ENCODE measurements at places on chromosomes 2 and 18. TPM values are rescaled to one million over a fixed set of nuclear protein-coding genes. Genes with fewer than 3 reads are reported as not detected.

DNA sequence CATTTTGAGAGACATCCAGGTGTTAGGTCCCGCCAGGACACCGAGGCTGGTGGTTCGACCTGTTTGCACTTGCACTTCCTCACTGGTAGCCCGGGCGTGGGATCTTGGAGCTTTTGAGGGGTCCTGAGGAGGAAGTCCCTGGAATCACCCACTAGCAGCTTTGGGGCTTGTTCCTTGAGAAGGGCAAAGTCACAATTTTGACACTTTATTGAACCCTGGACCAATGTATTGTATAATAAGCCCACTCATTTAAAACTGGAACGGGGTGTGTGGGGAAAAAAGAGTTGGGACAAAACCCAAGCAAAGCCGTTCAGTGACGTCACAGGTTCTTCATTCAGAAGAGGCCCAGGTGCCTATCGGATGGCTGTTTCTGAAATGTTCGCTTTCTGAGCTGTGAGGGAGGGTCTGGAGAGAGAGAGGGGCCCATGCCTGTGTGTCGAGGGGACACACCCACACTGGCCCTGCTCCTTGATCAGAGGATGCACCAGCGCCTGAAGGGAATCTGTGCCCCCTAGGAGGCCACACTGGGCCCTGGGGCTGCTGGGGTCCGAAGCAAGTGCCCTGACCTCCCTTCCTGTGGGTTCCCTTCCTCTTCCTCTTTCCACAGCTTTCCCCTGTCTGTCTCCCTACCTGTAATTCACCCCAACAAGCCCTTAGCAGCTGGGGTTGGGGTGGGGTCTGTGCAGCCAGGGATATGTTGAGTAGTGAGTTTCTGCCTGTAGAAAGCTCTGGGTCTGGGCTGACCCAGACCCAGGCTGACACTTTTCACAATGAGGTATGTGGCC, 2.6 kb downstream of the LPIN1 start:
- DNase-seq: no peak

DNA sequence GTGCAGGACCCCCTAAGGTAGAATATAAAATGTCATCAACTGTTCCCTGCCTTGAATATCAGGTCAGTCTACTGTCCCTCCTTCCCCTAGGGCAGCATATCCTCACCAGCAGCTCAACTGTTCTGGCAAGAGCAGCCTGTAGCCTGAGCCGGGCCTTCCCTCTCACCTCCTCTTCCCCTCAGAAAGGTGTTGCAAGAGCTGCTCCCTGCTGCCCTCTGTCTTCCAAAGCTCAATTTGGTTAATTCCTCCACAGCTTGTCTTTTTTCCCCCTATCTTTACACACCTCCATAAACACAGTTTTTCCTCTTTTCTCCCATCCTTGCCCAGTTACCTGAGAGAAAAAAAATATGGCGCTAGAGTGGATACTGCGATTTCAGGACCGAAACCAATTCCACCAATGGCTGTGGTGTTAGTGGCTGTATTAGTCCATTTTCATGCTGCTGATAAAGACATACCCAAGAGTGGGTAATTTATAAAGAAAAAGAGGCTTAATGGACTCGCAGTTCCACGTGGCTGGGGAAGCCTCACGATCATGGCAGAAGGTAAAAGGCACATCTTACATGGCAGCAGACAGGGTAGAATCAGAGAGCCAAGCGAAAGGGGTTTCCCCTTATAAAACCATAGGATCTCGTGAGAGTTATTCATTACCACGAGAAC, 184.7 kb downstream of the MREG start:
- no peak for DNase-seq

The UGT1A8 gene
- not detected for total RNA-seq

GRCh38 chr18:35089382-35089781, 48.2 kb downstream of the MAPRE2 start:
- no peak for DNase-seq

DNA sequence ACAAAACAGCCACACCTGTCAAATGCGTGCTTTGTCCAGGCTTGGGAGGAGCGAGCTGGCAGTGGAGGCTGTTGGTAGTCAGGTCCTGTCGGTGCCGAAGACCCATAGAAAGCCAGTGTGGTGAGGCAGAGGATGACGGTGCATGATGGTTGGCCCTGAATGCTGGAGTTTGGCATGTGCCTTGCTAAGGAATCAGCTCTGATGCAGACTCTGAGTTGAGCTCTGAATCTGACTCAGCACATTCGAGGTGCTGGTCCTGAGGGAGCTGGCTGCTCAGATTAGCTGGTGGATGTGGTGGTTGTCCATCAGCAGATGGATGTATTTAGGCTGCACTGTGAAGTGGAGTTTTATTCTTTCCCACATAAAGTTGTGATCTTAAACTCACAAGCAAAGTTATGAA, 111.3 kb downstream of the ARHGEF4 start:
- no peak for DNase-seq

DNA sequence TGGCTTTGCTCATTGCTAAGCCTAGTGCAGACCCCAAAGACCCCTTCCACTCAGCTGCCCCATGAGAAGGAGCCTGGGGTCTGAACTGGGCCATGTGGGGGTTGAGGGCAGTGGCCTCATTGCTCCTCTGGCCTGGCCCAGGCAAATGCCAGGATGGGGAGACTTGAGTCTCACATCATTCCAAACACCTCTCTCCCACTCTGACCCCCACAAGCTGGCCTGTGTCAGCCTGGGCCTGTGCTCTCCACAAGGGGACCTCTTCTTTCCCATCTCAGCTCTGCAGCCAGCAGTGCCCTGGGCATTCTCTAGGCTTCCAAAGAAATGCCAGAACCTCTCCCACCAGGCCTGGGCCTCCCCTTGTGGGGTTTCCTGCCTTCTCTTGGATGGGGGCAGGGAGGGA, 45.8 kb upstream of the OTOF start:
- DNase-seq: no peak

- DNase-seq: no peak
Observed at GRCh38 chr2:7951490-7951889, 730.4 kb upstream of the ID2 start.

The INO80D gene
- 52.1 TPM for total RNA-seq

- DNase-seq: no peak
Observed at GRCh38 chr18:72181241-72181764, 362.8 kb downstream of the CBLN2 start.

DNA sequence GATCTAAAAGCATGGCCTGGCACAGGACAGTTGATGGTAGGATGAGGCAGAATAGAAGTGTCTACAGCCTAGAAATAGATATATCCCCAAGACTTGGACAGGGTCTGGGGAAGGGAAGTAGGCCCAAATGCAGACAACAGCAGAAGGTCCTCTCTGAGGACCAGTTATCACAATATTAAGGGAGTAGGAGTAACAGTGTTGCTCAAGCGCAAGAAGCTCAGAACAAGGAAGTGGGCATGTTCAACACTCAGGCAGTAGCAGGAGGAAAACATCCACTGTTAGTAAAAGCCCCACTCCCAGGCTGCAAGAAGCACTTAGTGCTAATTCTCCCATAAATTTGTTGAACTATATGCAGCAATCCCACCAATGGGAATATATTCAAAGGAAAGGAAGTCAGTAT, 314.7 kb downstream of the METTL4 start:
- DNase-seq: no peak

DNA sequence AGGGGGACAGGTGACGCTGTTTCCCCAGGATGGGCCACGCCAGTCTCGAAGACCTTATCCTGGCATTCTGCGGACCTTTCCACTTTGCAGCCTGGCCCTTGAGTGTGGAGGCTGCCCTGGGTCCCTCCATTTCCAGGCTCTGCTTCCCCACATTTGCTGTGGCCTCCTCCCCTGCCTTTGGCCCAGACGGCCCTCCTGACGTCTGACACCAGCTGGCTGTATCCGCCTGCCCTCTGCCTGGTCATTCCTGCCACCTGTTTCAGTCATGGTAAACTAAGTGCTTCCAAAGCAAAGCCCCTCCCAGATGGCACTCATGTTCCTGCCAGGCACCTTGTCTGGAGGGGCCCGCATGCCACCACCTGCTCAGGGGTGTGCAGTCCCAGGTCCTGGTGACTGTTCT, 95.1 kb downstream of the ASB1 start:
- DNase-seq: no peak

DNA sequence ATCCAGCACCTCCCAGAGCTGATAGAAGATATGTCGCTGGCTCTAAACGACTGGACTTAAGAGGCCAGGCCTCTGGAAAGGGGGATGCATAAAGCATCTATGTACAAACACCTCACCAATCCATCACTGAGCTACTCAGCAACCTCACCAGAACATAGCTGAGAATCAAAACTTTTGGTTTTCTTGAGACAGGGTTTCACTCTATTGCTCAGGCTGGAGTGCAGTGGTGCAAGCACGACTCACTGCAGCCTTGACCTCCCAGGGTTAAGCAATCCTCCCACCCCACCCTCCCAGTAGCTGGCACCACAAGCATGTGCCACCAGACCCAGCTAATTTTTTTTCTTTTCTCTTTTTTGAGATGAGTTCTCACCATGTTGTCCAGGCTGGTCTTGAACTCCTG, 62.9 kb upstream of the MSH6 start:
- DNase-seq: no peak

- no peak for DNase-seq
Observed at GRCh38 chr2:216583147-216583546, 50.1 kb upstream of the IGFBP2 start.

DNA sequence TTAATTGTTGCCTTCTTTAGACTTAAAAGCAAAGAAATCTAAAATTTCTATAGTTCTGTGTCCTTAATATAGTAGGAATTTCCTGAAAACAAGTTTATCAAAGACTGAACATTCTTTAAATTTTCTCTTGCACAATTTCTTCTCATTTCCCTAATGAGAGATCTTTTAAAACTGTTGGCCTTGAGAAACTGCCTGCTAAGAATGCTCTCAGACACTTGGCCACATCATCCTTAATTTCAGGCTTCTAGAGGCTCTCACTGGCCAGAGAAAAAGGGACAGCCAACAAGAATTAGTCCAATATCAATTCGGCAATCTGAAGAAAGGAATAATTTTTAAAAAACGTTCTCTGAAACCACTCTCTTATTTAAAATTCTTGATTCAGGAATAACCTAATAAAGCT, 167.0 kb upstream of the CREB1 start:
- DNase-seq: no peak

DNA sequence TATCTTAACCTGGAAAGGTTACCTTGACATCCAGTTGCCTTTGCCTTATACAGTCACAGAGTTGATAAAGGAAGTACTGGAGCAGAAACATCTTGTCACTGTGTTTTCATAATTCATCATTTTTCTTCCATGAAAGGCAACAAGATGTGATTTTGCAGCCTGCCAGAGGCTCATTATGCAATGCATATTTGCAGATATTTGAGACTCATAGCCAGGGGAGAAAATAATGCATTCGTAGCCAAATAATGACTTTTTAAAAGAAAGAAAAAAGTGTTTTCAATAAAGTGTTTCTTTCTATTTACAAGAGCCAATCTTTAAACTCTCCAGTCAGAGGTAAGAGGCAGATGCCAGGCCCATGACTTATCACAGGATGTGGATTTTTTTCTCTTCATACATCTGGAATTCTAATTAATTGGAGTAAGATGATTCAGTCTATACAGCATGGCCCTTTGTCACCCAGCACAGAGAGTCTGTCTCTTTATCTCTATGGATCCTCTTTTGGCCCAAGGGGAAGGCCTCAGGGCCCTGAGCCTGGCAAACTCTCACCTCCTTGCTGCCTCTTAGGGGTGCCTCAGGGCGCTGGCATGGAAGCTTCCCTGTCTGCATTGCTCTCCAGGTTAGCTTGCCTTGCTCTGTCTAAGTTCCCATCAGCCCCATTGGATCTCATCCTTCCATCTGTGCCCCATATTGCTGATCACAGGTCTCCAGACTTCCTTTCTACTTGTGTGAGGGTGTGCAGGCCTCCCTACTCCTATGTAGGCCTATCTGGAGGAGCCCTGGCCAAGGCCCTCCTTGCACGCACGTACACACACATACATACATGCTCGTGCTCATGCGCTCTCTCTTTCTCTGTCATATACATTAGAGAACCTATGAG, 247.7 kb downstream of the TPGS2 start:
- no peak for DNase-seq

- DNase-seq: no peak
Observed at GRCh38 chr2:110994250-110994961, 126.3 kb upstream of the BCL2L11 start.

GRCh38 chr2:38602136-38602731, 494 bp downstream of the HNRNPLL start:
- DNase-seq: peak; percentile 46

DNA sequence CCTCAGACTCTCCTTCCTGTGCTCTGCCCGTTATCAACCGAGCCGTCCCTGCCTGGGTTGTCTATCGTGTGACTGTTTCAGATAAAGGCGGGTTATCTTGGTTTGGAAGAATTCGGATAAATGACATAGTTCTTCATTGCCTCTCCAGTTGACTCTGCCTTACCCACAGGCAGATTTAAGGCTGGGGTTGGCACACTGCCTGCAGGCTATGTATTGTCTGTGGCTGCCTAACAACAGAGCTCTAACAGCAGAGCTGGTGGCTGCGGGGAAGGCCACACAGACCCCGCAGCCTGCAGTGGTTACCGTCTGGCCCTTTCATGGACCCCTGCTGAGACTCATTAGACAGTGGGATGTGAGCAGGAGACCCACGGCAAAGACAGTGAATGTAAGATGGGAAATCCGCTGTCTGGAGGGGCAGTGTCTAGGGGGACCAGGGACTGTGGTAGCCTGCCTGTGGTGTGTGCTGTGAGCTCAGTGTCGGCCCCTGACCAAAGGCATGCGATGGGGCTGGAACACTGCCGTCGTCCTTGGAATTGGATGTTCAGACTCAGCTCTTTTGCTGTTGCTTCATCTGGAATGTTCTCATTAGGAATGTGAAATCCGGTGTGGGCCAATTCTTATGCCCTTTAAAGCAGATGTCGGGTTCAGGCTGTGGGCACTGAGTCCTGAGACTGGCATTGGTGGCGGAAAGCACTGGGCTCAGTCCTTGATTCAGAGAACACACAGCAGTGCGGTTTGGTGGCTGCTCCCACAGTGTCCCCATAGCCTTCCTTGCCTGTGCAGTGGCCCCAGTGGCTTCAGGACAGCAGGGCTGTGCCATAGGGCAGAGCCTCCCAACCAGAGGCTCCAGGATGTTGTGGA, 44.5 kb downstream of the SH3RF3 start:
- DNase-seq: no peak

All from activated B cell treated with CpG ODN at 0.5 μM for 24 hours (primary cell).